Activated CD8-positive, alpha-beta memory T cell treated with anti-CD3 and anti-CD28 coated beads, Interleukin-2, amount 50 U/mL, for 4 hours (primary cell): ENCODE measurements at places on chromosomes 5 and 9.

- no peak for DNase-seq
Observed at GRCh38 chr9:3730511-3730922, 204.7 kb upstream of the RFX3 start.

GRCh38 chr5:127002390-127002789 lies 28.0 kb downstream of the MARCHF3 start:
- no peak for DNase-seq

DNA sequence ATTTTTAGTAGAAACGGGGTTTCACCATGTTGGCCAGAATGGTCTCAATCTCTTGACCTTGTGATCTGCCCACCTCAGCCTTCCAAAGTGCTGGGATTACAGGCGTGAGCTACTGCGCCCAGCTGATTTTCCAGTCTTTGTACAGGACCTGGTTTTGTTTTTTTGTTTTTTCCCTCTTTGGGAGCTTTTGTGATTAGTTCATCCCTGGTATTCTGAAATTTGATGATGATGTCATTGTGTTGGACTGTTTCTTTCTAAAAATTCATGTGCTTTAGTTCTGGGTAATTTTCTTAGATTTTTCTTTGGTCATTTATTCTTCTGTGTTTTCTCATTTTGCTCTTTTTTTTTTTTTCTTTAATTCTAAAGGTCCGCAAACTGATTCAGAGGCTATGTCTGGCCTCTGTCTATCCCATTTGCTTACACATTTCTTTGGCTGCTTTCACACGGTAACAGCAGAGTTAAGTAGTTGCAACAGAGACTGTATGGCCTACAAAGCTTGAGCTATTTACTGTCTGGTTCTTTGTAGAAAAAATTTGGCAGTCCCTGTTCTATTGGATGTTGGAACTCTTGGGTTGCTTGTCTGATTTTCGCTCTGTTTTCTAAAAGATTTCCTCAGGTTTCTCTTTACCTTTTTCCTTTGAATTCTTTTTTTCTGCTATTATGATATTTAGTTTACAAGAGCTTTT lies 24.8 kb downstream of the STX17 start:
- DNase-seq, result no peak

- no peak for DNase-seq
Observed at GRCh38 chr9:96183751-96184150, 118.2 kb downstream of the HSD17B3 start.

- DNase-seq, result no peak
Observed at GRCh38 chr5:65774346-65774745, 52.3 kb downstream of the NLN start.

DNA sequence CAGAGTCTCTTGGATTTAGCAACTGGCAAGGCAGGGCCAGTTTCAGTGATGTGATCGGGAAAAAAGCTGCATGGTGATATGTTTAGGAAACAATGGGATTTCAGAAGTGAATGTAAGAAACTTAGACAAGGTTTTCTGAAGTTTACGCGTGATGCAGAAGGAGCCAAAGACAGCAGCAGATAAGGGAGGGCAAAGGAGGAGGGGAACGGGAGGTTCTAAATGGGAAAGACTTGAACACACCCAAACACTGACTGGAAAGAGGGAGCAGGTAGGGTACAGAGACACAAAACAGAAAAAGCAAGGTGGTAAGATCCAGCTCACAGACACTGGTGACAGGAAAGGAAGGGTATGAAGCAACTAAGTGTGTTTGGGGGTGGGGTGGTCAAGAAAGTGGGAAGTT lies 115.4 kb downstream of the EPB41L4A start:
- no peak for DNase-seq

GRCh38 chr5:36598045-36598444 lies 8.4 kb upstream of the SLC1A3 start:
- DNase-seq, result no peak

GRCh38 chr9:126287166-126287866 lies 39.3 kb upstream of the MVB12B start:
- DNase-seq, result no peak

- DNase-seq, result no peak
Observed at GRCh38 chr5:78929833-78930232, 55.3 kb downstream of the ARSB start.

- DNase-seq, result no peak
Observed at GRCh38 chr5:97846643-97847042, 663.6 kb upstream of the RIOK2 start.

DNA sequence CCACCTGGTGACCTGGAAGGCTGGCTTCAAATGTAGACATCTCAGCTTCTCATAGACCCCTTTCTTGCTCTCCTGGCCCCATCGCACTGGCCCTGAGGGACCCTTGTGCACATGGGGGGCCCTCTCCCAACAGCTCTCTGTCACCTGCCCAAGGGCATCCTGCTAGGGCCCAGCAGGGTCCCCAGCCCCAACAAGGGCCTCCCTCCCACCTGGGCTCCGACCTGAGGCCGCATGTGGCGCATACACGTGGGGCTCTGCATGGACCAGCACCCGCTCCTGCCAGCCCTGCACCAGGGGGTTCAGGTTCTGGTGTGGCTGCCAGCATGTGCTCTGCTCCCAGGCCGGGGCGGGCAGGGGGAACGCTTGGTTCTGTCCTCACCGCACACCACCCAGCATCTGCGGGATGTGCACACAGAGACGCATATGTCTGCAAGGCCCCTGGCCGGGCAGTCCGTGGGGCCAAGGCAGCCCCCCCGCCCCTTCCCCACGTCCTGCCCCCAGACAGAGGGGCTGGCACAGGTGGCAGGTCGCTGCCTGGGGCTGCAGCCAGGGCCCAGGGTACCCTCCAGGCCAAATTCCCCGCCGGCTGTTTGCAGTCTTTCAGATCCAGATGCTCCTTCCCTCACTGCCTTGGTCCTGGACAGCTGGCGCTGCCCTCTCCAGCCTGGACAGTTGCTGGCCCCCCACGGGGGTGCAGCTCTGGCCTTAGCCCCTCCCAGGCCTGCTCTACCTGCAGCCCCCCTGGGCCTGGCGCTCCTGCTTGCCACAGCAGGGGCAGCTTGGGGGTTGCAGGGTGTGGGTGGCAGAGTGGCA lies 17.9 kb upstream of the NRARP start:
- no peak for DNase-seq

DNA sequence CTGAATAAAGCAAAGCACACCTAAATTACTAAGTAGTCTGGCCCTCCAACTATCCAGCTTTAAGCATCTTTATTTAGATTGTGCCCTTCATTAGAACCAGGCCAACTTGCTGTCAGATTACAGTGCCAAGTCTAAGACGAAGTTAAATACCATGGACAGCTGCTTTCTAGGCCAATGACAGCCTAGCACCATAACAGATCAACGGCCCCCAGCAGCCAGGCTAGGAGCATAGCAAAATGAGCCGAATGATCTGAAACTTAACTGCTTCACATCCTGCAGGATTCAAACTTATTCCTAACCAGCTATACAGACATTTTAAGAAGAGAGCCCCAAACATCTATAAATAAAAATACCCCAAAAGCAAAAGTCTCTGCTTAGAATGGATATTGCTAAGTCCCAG lies 6.8 kb downstream of the SLC24A2 start:
- DNase-seq, result no peak

DNA sequence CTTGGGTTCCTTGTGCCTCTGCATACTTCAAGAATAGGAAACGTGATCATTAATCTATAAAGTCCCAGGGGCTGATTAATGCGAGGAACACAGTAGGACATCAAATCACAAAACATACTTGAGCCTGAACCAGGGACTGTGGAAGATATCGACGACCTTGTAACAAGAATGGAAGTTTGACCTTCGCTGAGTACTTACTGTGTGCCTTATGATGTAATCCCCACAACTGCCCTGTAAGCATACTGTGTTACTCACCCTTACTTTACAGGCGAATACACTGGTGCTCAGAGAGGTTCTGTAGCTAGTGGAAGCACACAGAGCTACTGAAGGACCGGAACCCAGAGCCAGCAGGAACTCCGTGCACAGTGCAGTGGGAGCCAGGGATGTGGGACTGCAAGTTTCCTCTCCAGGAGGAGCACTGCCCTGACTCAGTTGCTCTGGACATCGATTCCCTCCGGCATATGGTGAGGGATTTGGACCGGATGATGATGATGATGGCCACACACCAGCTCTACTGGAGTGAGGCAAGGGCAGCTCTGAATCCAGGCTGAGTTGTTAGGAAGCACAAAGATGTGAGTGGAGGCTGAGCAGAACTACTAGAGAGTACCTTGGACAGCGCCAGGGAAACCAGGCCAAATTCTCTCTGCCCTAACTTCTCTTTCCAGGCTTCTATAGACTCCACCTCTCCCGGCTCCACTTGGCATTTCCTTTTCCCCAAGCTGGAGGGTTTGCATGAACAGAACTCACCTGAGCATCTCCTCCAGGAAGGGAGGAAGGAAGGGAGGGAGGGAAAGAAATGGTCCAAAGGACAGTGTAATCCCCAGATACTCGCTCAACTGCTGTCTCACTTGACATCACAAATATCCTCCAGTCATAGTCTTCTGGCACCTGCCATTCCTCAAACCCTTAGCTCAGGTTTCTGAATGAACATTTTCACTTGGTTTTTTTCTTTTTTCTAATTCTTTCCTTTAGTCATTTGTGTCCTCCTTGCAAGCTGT lies 1.5 kb upstream of the GABBR2 start:
- DNase-seq, result no peak

GRCh38 chr5:66358741-66359140 lies 214.6 kb downstream of the SREK1 start:
- no peak for DNase-seq

DNA sequence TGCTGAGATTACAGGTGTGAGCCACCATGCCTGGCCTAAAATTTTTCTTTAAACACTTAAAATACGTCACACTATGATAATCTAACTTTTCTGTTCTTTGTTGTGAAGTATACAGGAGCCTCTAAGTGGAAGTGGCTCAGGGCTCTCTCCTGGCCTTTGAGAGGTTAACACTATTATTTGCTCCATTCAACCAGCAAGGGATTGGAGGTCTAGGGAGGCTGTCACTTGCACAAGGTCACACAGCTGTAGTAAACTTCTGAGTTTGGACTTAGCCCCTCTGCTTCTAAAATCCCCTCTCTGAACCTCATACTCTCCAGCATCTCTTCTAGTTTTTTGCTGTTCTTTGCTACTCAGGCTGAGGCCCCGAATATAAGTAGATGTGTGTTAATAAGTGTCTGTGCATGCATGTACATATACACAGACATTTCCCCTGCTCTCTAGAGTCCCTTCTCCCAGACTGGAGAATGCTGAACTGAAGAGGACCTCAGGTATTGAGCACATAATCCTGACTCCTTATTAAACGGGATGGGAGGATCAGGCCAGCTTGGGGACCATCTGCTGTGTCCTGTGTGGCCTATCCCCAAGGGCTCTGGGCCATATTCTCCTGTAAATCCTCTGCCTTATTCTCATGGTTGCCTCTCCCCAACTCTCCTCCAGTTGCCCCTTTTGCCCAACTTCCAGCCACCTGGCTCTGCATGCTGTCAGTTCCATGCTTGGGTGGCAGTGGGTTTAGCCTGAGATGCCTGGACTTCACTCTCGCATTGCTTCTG lies 87.0 kb upstream of the SPRY4 start:
- no peak for DNase-seq

DNA sequence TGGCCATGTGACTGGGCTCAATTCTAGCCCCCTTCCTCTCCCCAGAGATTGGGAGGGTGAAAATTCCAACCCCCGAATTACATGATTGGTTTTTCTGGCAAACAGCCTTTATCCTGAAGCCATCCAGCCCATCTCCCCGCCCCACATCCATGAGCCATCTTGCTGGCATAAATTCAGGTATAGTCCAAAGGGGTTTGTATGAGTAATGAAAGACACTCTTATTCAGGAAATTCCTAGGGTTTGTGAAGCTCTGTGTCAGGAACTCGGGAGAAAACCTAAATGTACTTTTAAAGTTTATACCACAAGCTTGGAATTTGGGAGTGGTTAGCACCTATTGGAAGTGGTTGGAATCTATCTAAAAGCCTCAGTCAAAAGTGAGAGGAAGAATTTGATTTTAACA lies 80.6 kb upstream of the SIMC1 start:
- DNase-seq, result no peak

DNA sequence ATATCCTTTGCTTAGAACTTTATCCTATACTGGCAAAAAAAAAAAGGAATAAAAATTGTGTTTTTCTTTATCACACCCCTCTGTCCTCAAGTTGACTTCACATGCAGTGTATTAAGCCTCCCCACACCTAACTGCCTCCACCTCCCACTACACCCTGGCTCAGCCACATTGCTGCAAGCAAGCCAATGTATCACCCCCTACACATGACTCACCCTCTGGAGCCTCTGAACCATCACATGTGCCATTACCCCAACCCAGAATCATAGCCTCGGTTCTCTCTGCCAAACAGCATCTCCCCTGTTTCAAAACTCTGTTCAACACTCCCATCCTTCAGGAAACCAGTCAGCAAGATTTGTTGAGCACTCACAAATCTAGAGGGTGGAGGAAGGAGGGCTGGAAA lies 209.0 kb downstream of the CWC27 start:
- peak; percentile 21 for DNase-seq

DNA sequence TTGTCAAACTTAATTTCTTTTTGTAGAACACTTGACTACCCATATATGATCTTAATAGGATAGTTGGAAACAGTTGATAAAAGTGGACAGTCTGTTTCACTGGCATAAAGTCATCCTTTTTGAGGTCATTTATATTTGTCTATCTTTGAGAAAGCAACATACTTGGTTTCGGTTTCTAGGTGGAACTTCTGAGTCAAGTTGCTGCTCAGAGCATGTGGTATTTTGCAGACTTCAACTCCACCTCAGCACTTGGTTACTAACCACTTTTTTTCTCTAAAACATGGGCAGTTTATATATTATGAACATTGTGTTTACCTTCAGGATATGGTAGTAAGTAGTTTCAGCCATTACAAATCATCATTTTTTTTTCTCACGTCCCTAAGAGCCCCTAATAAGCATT lies 1749.0 kb upstream of the C9orf72 start:
- no peak for DNase-seq

- DNase-seq, result no peak
Observed at GRCh38 chr5:105639068-105639467, 2031.7 kb downstream of the EFNA5 start.

DNA sequence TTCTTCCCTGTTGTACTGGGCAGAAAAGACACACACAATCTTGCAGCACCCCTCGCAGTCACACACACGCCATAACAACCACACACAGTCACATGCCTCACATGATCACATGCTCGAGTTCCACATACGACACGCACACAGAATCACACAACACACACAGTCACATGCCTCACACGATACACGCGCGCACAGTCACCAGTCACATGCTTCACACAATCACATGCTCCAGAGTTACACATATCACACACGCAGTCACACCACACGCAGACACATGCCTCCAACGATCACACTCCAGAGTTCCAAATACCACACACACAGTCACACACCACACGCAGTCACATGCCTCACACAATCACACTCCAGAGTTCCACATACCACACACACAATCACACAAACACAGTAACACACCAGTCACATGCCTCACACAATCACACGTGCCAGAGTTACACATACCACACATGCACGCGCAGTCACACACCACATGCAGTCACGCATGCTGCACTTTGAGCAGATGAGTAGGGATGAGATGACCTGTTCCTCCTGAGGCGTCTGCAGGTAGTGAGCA lies 49.0 kb upstream of the LRRC14B start:
- no peak for DNase-seq

- DNase-seq, result no peak
Observed at GRCh38 chr9:123191680-123192079, 76.7 kb downstream of the STRBP start.

- DNase-seq, result no peak
Observed at GRCh38 chr9:134651226-134651905, 9.8 kb downstream of the COL5A1 start.

- no peak for DNase-seq
Observed at GRCh38 chr5:115372146-115372545, 75.7 kb upstream of the CCDC112 start.

- no peak for DNase-seq
Observed at GRCh38 chr9:78769690-78770089, 472.8 kb downstream of the PSAT1 start.
